ENCODE measurements at places on chromosomes 7 and 10.

- no peak for DNase-seq
Observed at GRCh38 chr7:16668049-16668858, 22.3 kb downstream of the BZW2 start.

GRCh38 chr10:48653944-48654698 is 30.6 kb upstream of the WDFY4 start:
- no peak for DNase-seq

GRCh38 chr10:119973281-119973680 is 80.8 kb downstream of the SEC23IP start:
- no peak for DNase-seq

- no peak for DNase-seq
Observed at GRCh38 chr10:23419655-23420329, 19.1 kb upstream of the OTUD1 start.

- no peak for DNase-seq
Observed at GRCh38 chr10:93993782-93994437, at the start of gene PLCE1. Gene PLCE1, plus strand, starts transcription at chr10:93993931. Its CDS starts 37,116 bp downstream, at chr10:94031047.

DNA sequence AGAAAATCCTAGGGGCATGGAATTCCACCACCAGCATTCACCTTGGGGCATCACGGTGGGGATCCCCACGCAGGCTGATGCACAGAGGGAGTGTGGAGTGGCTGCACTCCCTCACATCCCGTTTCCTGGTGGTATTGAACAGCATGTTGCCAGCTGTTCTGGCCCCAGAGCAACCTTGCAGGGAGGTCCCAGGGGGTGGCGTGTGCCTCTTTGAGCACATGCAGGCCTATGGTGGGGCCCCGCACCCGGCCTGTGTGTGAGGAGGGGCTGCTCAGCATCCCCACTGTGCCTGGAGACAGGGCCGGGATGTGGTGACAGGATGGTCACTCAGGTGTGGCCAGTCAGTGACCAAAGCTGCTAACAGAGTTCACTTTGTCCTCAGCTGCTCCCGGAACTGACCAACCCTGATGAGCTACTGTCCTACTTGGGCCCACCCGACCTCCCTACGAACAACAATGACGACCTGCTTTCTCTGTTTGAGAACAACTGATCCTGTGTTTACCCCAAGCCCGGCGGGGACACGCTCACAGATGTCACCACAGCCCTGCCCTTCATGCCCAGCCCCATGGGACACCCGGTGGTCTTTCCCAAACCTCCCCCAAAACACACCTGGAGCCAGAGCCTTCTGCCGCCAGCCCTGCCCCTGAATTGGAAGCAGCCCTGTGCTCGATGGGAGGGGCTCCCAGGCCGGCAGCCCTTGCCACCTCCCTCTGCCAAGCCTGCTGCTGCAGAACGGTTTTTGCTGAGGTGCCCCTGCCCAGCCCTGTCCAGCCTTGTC is 18.7 kb downstream of the ZMIZ2 start:
- no peak for DNase-seq

- no peak for DNase-seq
Observed at GRCh38 chr7:25319707-25320106, 91.4 kb upstream of the NPVF start.

GRCh38 chr7:118762451-118762850 is 537.9 kb downstream of the ANKRD7 start:
- no peak for DNase-seq

- DNase-seq: no peak
Observed at GRCh38 chr7:155357573-155358041, 59.9 kb downstream of the INSIG1 start.

GRCh38 chr10:21888959-21889358 is 114.6 kb downstream of the DNAJC1 start:
- DNase-seq: peak; percentile 16

GRCh38 chr10:86523348-86523747 is 1.8 kb upstream of the WAPL start:
- DNase-seq: no peak

DNA sequence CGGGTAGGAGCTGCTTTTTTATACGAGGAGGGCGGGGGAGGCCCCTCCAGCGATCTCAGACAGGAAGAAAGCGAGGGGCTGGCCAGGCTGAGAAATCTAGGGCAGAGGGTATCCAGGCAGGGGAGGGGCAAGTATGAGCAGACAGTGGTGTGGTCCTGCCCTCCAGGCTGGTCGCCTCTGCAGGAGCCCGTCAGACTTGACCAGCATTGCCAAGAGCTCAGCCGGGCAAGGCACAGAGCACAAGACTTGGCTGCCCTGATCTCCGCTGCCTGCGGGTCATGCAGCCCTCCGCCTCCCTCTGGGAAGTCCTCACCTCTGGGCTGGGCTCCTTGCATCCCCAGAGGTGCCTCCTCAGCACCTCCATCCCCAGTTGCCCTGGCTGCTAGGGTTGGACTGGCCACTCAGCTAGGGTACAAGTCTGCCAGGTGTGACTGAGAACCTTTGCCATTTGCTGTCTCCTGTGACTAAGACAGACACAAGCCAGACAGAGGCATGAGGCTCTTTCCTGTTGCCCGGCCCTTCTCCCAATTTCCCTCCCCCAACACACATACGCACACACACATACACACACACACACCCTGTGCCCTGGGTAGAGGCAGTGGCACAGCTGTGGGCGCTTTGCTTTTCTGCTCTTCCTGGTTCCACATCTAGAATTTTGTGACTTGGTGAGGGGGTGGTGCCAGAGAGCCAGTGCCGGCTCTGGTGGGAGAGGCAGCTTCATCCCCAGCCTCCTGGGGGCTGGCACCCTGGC is 59.1 kb upstream of the PPIF start:
- no peak for DNase-seq

GRCh38 chr7:151038951-151039849 is 9.1 kb upstream of the ASIC3 start:
- no peak for DNase-seq

DNA sequence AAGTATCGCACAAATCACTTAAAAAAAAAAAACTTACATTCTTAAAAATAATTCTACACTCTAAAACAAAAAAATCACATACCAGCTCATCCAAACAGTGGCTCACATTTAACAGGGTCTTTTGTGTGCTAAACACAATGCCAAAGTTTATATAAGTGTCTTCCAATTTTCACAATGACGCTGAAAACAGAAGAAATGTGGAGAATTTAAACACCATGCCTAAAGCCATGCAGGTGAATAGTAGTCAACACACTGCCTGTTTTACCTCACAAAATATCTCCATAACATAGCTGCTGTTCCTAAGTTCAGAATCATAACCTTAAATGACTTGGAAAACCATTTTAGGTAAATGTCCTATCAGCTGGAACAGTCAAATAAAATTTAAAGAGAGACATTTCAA is 55.0 kb downstream of the GRB10 start:
- DNase-seq: no peak

DNA sequence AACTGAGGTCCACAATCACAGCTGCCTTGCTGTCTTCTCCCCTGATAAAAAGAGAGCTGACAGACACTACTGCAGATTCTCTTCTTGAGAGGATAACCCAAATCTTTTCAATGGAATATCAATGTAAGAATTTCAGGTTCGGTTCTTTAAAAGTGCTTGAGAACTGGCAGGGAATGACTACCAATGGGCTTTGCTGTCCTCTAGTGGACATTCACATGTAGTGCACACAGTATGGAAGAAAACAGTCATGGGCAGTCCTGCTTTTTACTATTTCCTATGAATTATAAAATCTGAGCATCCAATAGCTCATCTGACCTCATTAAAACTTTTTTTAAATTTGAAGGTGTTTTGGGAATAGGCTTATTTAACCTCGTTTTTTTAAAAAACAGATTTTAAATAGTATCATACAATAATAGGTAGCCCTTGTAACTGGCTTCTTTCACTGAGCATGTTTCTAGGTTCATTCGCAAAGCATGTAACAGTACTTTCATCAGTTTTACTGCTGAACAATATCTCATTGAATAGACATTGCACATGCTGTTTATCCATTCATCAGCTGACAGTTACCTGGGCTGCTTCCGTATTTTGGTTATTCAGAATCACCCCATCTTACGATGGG is 18.3 kb downstream of the FZD9 start:
- no peak for DNase-seq

- no peak for DNase-seq
Observed at GRCh38 chr7:70589590-70589989, 542.4 kb upstream of the GALNT17 start.

GRCh38 chr7:22346383-22347107 is 10.4 kb downstream of the RAPGEF5 start:
- peak; percentile 36 for DNase-seq
